HCT116 (cell line): ENCODE measurements at places on chromosomes 2 and 18. TPM values are rescaled to one million over a fixed set of nuclear protein-coding genes. Genes with fewer than 3 reads are reported as not detected.

The LTBP1 gene
- total RNA-seq: 5.1 TPM

The POTEC gene
- total RNA-seq: not detected

DNA sequence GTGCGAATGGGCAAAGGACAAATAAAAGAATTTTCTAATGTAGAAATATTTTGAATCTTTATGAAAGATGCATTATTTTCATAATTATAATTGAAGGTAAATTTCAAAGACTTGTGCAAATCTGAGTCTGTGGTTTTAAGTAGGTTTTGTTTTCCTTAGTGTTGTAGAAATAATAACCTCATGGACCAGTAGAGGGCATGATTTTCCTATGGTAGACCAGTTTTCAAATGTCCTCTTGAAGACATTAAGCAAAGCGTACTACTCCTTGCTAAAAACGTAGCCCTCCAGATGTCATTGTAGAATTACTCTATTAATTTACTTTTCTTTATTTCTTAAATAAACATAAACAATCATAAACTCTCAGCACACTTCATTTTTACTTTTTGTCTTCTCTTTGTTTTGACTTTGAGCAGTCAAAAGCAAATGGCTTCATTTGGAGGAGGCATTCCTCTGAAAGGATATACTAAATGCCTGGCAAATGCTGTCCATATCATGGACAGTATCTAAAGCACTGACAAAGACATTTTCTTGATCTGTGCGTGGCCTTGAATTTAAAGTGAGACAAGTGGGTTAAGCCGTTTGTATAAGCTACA lies 85.8 kb upstream of the FAM237A start:
- H3K4me3 ChIP-seq: no peak overlapping the region
- H3K27me3 ChIP-seq: peaks cover 6% of the 10 kb centered on the region; the same call in 1 of the 2 replicates

The CRYGC gene
- not detected for total RNA-seq

DNA sequence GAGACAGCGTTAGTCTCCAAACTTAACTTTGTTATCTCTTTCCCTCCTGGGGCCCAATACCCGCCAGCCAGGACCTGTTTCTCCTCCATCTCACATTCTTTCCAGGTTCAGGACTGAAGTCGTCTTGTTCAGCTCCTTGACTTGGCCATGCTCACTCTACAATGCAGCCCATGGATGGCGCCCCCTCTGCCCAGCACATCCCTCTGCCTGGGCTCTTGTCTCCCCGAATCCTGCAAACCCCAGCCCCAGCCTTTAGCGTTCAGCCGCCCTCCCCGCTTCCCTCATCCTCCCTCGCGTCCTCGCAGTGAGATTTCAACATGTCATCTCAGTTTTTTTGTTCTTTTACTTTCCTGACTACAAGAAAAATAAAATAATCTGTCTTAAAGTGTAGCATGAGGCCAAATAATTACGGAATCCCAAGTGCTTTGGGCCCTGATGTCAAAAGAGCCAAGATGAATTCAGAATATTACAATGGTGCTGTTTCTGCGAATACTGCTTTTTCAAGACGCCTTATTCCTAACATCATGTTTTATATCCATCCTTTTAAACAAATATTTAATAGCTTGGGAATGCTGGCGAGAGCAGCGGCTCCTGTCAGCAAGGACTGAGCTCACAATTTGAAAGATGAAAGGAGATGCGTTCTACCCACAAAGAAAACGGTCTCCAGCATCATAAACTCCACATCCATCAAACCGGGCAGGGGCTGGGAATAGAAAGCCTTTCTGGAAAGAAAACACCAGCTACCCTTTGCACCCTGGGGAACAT lies 1.0 kb downstream of the FAM178B start:
- no peaks in the 10 kb centered on the region for H3K36me3 ChIP-seq
- no peaks in the 10 kb centered on the region for H3K27me3 ChIP-seq
- H3K4me3 ChIP-seq: no peak overlapping the region
- DNase-seq: no peak

DNA sequence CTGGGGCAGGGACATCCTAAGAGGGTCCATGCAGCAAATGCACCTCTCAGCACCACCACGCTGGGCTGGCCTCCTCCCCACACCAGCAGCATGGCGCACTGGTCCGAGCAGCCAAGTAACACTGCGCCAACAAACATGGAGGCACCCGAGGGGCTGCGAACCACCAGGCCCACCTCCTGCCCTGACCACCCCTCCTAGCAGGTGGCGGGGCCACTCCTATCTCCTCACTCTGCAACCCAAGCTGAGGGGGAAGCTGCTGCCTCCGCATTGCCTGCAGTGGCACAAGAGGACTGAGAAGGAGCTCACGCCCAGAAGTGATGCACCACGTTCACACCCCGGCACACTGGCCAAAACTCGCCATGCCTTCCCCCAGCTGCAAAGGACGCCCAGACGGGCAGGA lies 94.4 kb downstream of the EIPR1 start:
- no peak for DNase-seq
- no peak overlapping the region for H3K4me3 ChIP-seq
- H3K27ac ChIP-seq: no peak overlapping the region
- H3K36me3 ChIP-seq: no peaks in the 10 kb centered on the region
- no peaks in the 10 kb centered on the region for H3K27me3 ChIP-seq

The EHBP1 gene
- total RNA-seq: 89.9 TPM

GRCh38 chr2:204900910-204901309 lies 355.6 kb downstream of the PARD3B start:
- H3K27ac ChIP-seq: no peak overlapping the region
- H3K4me3 ChIP-seq: no peak overlapping the region
- no peaks in the 10 kb centered on the region for H3K4me1 ChIP-seq

DNA sequence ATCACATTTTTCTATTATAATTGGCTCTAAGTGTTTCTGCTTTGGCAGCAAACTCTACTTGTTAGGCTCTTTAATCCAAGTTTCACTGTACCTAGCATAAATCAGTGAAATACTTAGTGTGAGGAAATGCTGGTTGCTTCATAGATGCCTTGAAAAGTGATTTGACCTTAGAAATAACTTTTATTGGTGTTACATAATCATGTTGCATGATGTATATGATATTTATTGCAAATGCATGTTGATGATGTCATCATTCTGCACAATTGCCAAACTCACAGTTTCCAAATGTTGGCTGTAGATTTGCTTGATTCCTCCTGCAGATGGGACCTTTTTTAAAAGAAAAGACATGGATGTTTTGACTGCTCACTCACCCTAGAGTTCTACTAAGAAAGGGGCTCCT lies 137.6 kb upstream of the BCL2L11 start:
- H3K4me1 ChIP-seq: no peaks in the 10 kb centered on the region
- H3K36me3 ChIP-seq: no peaks in the 10 kb centered on the region
- H3K27me3 ChIP-seq: no peaks in the 10 kb centered on the region
- DNase-seq: no peak
- H3K4me3 ChIP-seq: no peak overlapping the region

DNA sequence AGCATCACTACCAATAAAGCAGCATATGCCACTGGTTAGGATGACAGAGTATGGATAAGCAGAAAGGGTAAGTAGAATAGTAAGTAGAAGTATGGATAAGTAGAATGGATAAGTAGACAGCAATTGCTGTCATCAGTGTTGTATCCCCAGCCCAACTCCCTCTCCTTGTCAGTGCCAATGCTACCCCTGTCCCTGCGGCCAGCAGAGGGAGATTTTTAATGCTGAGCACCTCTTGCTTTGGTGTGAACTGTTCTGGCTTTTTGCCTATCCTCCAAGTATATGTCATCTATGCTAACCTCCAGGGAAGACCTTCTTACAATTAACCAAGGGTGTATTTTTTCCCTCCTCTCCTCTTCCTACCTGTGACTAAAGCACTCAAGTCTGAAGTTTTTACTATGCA lies 136.7 kb upstream of the SPHKAP start:
- H3K27ac ChIP-seq: no peak overlapping the region
- no peaks in the 10 kb centered on the region for H3K36me3 ChIP-seq
- DNase-seq: peak; percentile 27
- no peaks in the 10 kb centered on the region for H3K27me3 ChIP-seq
- H3K4me1 ChIP-seq: no peaks in the 10 kb centered on the region

GRCh38 chr2:160266037-160266551 lies 66.0 kb upstream of the ITGB6 start:
- H3K27me3 ChIP-seq: no peaks in the 10 kb centered on the region
- H3K4me1 ChIP-seq: peaks cover 27% of the 10 kb centered on the region
- H3K36me3 ChIP-seq: no peaks in the 10 kb centered on the region
- H3K27ac ChIP-seq: no peak overlapping the region
- no peak overlapping the region for H3K4me3 ChIP-seq

- H3K4me1 ChIP-seq: no peaks in the 10 kb centered on the region
- H3K36me3 ChIP-seq: peaks cover 12% of the 10 kb centered on the region
- H3K27me3 ChIP-seq: no peaks in the 10 kb centered on the region
- no peak overlapping the region for H3K27ac ChIP-seq
- no peak overlapping the region for H3K4me3 ChIP-seq
- DNase-seq: no peak
Measured at GRCh38 chr18:2914185-2914880, 67.5 kb downstream of the EMILIN2 start.
